ENCODE measurements at places on chromosomes 1 and 21.

DNA sequence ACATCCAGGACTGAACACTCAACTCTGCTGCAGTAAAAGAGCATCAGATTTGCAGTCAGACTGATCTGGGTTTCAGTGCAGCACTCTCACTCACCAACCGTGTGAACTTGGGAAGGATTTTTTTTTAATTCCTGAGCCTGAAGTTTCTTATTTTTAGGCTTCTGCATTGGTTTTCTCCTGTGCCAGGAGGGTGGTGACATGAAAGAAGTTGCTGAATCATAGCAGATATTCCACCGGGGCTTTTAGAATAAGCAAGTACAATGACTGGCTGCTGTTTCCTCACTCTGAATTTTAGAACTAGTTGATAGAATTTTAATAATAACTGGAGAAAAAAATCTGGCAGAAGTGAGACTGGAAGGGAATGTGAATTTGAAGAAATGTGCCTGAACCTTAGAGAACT lies 11.6 kb downstream of the ADAM30 start:
- DNase-seq: no peak

DNA sequence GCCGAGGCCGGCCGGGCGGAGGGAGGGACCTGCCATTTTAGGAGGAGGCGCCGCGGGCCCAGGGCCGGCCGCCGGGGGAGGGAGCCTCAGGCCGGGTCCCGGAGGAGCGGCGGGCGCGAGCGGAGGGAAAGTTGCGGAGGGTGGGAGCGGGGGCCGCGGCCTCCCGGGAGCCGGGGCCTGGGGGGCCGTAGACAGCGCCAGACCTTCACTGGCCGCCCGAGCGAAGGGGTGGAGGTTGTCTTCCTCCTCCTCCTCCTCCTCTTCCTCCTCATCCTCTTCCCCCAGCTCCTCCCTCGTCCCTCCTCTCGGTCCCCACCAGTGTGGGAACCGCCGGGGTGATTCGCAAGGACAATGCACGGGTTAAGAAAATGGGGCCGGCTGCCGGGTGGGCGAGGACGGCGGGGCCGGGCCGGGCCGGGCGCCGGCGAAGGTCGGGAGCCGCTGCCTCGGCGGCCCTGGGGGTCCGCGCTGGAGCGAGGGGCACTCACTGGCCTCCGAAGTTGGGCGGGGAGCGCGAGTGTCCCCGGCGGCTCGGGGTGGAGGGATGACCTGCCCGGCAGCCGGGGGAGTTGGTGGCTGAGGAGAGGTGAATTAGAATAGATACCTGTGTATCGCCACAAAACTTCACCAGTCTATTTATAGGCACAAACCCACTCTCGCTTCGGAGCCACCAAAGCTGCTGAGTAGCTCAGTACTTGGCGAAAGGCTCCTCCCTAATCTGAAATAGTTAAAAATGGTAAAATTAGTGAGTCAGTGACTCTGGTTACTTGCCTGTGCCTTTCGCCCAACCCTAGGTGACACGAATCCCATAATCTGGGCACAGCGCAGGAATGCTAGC lies 1.3 kb downstream of the DYRK1A start:
- DNase-seq: no peak

DNA sequence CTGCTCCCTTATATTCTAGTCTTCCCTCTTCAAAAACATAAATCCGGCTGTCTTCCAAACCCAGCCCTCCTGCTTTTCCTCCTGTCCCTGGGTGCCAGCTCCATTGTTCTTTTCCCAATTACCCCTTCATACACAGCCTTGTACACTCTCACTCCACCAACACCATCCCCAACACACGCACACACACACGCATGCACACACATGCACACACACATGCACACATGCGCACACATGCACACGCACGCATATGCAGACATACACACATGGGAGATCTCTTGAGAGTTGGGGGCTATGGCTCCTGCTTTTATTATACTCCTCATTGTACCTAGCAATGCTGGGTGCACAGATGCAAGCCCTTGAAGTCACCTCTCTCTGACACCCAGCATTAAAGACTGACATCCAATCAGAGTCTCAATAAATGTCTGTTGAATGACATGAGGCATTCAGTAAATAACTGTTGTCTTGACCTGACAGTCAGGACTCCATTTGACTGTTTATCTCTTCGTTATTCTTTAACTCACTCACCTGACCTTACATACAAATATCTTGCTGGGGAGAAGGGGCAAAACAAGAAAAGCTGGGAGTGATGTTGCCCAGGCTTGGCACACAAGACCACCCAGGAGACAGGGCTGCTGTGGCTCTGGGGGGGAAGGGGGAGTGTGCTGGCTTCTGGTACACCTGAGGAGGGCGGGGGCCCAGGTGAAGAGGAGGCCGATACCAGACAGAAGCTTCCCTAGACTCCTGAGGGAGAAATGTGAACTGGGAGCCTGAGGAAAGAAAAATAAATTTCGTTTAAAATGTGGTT lies 16.0 kb downstream of the ABCA4 start:
- no peak for DNase-seq

DNA sequence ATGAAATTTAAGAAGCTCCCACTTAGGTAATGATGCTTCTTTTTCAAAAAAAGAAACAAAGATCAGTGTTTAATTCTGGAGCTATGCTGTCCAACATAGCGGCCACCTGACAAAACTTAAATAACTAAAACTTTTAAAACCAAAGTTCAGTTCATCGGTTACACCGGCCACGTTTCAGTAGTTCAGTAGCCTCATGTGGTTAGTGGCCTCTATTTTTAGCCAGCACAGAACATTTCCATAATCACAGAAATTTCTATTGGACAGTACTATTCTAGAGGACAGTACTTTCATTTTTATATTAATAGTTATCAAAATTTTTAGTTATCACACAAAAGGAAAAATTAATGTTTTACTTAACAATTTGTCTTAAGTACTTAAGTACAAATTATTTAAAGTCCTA lies 141.0 kb downstream of the USP25 start:
- DNase-seq: no peak

DNA sequence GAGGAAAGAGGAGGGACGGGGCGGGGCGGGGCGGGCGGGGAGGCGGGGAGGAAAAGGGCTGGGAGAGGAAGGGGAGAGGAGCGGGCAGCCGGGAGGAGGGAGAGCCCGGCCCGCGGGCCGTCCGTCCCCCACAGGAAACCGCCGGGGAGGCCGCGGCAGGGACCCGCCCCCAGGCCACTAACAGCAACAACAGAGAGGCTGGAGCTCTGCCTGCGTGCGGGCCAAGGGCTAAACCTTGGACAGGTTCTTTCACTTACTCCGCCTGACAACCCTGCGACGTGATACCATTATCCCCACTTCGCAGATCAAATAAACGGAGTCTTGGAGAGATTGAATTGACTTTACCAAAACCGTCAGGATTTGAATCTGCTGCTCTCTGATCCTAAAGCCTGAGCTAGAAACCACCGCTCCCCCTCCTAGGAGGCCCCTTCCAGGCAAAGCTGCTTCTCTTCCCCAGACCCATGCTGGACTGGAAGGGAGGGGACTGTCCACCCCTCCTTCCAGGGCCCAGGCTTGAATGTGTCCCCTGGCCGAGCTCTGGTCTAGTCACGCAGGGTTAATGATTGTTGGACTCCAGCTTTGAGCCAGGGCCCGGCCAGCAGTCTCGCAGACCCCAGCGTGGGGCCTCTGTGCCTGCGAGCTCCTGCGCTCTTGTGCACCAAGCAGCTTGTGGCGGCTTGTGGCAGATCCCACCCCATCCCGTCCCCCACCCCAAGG lies at the start of gene EVA1B:
TSS of gene EVA1B (minus strand) at position 10 of the 717 bp plus-strand sequence. CDS start 608 bp downstream, outside the sequence.
- no peak for DNase-seq

DNA sequence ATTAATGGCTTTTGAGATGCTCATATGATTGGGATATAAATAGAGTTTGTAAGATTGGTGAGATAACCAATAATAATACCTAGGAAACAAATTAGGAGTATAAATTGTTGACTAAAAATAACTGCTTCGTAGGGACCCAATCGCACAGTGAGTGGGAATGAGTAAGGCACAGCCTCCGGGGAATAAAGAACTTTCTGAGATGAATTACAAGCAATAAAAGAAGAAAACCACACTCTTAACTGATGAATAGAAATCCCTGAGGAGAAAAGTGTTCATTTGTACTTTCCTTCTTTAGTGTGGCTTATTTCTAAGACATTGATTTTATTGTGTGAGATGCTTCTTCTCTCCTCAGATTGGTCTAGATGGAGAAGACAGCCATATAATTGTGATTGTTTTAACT lies 443.4 kb upstream of the PRMT6 start:
- no peak for DNase-seq

DNA sequence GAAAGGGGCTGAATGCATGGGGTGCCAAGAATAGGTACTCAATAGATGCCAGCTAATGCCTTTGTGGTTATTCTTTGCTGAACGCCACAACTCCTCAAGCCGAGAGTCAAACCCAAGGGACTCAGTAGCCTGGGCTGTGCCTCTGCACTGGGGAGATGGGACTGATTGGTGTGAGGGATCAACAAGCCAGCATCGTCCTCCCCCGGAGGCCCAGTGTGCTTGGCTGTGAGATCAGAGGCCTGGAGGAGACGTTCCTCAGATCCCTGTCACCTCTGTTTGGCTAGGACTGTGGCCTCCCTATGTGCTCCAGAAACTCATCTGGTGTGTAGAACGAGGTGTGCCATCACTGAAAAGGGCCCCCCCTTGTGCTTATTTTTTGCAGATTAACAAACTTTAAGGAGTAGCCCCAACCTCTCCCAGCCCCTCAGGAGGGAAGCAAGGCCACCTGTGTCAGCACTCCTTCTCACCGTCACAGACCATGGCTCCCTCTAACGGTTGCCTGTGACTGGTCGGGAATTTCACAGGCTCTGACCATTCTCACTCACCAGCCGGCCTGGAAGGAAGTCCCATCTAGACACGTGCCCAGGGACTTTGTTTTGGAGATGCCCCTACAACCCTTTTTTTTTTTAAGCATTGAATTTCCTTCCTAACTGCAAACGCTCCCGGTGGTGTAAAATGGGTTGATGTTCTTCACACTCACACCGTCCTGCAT lies 194.0 kb upstream of the VAMP3 start:
- no peak for DNase-seq

- no peak for DNase-seq
Measured at GRCh38 chr1:92554216-92554615, 67.5 kb upstream of the GFI1 start.
